Femur (tissue), 1 donor: ENCODE measurements at places on chromosomes 4 and X.
A peak's percentile ranks its signal among the peaks of the same experiment; 100 is the strongest.

- DNase-seq, result no peak
Observed at GRCh38 chrX:135632353-135632752, 81.1 kb upstream of the CT45A1 start.

DNA sequence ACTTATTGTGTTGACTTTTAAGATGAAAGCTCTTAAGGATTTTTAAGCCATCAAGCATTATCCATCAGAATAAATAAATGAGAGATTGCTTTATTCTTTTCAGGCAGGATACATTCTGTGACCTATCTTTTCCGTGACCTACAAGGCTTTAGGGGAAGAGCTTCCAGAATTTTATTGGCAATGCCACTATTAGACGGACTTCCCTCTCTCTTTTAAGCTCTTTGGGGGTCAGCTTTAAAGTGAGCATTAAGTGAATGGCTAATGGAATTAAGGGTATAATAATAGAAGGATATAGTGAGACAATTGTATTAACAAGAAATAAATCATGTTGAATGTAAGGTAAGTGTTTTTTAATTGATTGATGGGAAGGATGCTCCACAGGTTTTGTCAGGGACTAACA is 273.7 kb downstream of the GPAT3 start:
- no peak for DNase-seq

GRCh38 chr4:110920990-110921389 is 298.1 kb upstream of the PITX2 start:
- DNase-seq, result no peak

- DNase-seq, result no peak
Observed at GRCh38 chr4:183409483-183409882, 35.0 kb upstream of the CDKN2AIP start.

GRCh38 chrX:4690521-4690920 is 977.1 kb upstream of the PRKX start:
- DNase-seq, result no peak

DNA sequence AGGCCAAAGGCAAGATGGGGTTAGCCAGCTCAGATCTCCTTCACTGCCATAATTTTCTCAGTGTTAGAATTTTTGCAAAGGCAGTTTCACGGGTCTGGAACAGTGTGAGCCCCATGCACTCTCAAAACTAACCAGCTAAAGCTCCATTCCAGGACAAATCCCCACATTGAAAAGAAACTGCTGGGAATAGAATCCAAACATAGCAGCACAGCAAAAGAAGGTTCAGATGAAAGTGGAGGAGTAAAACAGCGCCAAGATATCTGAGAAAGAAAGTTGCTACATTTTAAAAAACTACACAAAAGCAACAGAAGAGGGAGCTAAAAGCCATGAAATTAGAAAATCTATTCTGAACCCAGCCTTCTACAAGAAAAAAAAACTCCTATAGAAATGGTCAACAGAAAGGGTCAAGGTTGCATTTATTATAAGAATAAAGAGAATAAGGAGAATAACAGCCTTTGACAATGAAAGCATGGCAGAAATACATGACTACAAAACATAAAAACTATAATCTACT is 39.6 kb upstream of the SLC7A3 start:
- no peak for DNase-seq

- DNase-seq, result no peak
Observed at GRCh38 chrX:151030845-151031244, 47.7 kb downstream of the HMGB3 start.

DNA sequence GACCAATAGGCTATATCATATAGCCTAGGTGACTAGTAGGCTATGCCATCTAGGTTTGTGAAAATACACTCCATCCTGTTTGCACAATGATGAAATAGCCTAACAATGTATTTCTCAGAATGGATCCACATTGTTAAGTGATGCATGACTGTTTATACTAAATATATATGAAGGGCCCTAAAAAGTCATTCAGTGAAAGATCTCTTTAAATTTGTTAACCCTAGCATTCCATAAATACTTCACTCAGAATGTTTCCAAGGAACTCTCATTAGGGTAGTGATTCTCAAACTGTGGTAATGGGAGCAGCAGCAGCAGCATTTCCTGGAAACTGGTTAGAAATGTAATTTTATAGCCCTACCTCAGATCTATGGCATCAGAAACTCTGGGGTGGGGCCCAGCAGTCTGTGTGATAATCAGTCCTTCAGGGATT is 74.9 kb downstream of the PRRG1 start:
- no peak for DNase-seq

DNA sequence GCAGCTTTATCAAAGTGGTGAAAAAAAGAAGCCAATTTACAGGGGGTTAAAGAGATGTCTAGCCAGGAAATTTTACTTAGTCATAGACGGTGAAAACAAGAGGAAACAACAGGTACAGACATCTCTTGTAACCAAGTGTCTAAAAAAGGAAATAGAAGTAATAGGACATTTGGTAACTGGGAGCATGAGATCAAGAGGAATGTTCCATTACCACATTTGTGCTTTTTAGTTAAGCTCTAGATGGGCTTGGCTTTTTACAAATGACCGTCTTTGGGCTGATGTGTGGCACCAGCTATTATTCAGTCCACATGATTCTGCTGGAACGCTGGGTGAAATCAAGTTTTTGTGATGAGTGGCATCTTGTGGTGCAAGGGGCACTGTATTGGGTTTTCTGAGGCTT is 179.5 kb downstream of the SMIM20 start:
- DNase-seq, result no peak

DNA sequence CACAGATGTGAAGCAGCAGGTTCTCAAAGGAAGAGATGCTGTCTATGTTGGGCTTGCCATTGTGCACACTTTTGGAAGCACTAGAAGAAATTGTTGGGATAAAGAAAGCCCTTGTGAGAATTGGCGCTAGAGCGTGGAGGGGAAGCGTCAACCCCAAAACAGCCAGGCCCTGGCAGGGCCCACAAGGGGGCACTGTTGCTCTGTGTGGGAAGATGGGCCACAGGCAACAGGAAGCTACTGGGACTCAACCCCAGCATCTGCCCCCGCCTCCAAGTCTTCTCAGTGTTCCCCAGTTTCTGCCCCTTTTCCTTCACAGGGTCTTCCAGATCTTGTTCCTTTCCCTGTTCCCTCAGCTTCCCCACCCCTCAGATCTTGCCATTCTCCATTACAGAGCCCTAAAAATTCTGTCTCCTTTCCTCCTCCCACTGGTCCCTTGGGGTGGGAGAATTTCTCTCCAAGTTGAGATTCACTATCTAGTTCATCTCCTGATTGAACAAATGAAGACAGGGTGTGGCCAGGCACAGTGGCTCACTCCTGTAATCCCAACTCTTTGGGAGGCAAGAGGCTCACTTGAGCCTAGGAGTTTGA is 85.5 kb downstream of the STARD8 start:
- DNase-seq, result peak; percentile 63

DNA sequence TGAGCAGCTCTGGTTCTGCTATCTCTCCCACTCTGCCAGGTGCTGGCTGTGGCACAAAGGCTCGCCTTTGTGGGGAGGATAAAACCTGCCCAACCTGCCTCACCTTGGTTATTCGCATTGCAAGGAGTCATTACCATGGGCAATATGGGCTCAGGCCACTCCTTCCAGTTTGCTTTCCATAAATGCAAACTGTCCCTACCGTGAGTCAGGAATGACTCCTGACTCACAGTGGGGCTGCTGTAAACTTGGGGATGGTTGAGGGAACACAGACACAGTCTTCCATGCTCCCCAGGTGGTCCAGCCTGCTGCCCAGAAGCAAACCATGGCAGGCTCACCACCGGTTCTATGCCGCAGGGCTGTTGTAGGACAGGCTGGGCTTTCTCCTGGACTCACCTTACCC is 36.1 kb downstream of the COQ2 start:
- DNase-seq, result no peak

DNA sequence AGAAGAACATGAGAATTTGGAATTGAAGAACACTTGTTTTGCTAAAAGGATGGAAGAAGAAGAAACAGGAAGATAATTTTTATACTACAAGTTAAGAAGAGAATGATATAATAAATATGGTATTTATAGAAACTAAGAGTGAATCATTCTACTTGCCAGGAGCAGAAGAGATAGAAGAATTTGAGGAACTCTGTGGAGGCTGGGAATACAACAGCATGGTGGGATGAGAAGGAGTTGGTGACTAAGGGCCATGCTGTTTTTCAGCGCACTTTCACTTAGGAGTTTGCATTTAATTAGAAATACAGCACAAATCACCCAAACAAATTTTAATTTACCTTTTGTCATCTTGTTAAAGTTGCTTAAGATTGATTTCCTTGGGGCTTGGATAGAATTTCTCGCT is 20.5 kb downstream of the HADH start:
- no peak for DNase-seq

- no peak for DNase-seq
Observed at GRCh38 chr4:18405054-18405453, 383.5 kb upstream of the LCORL start.

DNA sequence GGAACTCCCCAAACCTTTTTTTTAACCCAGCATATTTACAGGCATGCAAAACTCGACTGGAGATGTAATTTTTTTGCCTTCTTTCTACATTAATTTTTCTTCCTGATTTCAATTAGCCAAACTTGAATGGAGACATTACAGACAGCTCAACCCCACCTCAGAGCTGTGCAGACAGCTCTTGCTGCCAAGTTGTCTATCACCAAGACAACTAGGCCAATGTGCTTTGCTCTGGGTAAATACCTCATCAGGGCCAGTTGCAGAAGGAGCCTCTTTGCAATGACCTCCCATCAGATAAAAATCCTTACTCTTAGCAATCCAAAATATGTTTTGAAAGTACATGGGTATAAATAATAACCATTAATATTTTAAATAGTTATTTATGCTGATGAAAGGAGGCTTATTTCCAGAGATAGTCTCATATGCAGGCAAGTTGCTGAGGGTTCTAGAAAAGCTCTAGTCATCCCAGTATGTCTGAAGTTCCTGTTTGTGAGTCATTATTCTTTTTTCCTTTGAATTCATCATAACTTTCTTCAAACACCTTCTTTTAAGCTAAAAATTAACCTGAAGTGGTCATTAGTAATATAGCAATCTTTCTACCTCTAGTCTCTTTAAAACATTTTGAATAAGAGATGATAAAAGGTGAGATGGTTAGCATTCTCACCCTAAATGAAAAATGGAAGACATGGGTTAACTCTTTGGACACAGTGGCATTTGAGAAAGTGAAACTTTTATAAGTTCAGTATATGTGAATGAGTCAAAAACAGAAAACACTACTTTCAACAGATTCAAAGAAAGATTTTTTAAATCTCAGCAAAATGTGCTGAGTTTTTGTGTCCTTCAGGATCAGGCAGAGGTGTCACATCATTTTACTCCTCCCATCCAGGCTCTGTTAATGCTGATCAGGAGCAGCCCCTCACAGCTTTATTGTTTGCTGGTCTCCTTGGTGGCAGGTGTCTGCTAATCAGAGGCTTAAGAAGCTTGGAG is 475.5 kb upstream of the FGF16 start:
- DNase-seq, result no peak

DNA sequence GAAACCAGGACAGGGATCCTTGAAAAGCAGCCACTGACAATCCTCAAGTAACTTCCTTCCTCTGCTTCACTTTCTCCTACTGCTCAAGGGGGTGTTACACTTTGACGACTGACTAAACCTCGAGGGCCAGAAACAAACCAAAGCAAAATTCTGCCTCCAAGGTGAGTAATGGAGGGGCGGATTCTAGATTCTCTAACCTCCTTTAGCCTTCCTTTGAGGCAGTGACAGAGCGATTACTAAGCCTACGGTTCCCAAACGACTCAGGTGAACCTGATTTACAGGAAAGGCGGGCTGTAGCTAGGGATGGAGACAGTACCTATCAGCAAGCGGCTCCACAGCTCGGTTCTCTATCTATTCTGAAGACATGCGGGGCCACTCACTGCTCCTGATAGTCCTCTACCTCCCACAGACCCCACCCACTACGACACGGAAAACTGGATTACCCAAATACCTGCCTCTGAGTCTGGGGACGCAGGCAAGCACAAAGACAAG is 487 bp downstream of the TBCK start:
- DNase-seq, result no peak

GRCh38 chr4:90187148-90187884 is 60.1 kb downstream of the CCSER1 start:
- no peak for DNase-seq

DNA sequence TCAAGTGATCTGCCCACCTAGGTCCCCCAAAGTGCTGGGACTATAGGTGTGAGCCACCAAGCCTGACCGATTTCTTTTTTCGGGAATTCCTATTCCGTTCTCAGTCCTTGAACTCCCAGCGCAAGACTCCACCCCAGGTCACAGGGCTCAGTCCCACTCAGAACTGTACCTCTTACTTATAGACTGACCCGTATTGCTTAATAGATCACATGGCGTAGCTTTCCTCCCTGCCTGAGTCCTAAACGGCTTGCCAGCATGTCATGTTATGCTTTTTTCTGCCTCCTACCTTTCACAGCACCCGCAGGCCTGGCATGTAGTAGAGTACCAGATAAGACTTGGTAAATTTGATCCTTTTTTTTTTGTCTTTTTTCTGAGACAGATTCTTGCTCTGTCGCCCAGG is 22.4 kb downstream of the SAT1 start:
- DNase-seq, result no peak

- no peak for DNase-seq
Observed at GRCh38 chrX:44906542-44906941, 33.6 kb downstream of the KDM6A start.

- no peak for DNase-seq
Observed at GRCh38 chrX:71057848-71058530, 10.1 kb downstream of the SNX12 start.

DNA sequence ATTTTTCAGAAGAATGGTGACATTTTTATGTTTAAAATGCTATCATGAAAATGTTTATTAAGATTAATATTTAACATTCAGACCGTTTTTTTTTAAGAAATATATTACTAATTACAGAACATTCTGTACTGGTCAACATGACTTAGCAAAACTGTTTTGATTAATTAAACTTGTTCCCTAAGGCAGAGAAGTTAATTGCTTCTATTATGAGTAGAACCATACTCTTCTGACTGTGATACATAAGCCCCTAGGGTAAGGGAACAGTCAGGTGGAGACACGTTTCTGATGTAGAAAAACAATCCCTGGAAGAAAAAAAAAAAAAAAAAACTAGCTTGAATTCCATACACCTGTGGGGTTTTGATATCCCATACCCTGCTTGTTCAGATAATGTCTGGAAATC is 97.4 kb downstream of the GPM6A start:
- no peak for DNase-seq

- DNase-seq, result no peak
Observed at GRCh38 chr4:5435201-5435600, 273.2 kb downstream of the EVC2 start.

- no peak for DNase-seq
Observed at GRCh38 chr4:41177016-41177415, 37.3 kb downstream of the APBB2 start.

DNA sequence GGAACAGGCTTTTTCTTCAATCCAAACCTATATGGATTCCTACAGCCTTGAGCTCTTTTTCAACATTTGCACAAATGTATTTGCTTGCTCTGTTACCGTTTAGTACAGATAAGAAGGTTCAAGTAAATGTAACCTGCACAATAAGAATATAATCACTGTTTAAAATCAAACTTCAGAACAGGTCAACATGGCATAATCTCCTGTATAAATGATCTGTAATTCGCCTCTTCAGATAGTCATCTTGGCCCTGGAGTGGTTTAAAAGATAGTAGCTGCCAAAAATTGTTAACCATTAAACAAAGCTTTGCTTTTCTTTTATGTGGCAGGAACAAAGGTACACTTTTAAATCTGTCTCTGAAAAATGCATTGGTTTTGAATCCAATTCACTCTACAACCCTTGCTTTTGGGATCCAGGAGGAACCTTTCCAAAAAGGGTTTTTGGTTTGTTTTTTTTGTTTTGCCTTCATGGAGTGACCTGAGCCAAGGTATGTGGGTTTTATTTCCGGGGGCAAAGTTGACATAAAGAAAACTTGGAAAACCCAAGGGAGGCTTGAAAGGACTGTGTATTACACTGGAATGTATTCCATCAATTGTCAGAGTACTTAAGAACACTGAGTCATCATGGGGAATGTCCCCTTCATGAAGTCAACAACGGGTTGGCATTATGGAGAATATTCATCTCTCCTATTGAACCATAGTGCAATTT is 210.4 kb upstream of the HCCS start:
- no peak for DNase-seq
